ENCODE measurements at places on chromosomes 2 and 18.
A peak's percentile ranks its signal among the peaks of the same experiment; 100 is the strongest.

GRCh38 chr2:2238726-2239269 lies 92.3 kb downstream of the MYT1L start:
- no peak for DNase-seq

GRCh38 chr2:109400102-109400501 lies 213.7 kb downstream of the SEPTIN10 start:
- no peak for DNase-seq

- no peak for DNase-seq
Measured at GRCh38 chr2:173008786-173009185, 66.9 kb upstream of the MAP3K20 start.

GRCh38 chr18:68992719-68993482 lies 195.0 kb downstream of the CCDC102B start:
- DNase-seq, result no peak

DNA sequence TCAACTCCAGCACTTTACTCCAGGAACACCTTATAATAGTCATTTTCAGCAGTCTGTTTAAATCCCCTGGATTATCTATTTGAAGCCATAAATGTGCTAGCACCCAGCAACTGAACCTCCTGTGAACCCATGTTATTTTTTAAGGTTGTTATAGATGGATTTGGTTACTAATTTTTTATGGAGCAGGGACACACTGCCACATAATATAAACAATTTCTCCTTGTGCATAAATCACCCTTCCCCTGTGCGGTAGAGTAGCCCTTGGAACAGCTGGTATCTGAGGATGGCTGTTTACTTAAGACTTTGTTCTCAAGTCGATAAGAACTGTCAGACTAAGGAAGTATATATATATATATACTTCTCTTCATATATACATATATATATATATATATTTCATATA lies 367.4 kb downstream of the EPHA4 start:
- DNase-seq, result no peak

DNA sequence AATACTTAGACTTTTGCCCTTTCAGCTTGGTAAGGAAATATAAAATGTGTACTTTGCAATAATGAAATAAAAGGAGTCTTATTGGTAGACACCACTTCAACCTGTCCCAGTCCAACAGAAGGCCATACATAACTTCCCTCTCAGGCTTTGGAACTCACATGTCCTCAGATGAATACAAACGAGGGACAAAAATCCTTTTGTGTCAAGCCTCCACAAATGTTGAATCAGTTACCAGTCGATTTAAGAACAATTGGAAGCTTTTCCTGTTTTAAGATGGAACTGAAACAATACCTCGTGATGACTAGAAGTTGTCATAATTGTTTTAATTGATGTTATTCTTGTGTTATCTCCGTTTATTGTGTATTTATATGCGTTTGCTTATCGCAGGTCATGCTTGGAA lies 385.1 kb upstream of the POU3F3 start:
- DNase-seq, result no peak

DNA sequence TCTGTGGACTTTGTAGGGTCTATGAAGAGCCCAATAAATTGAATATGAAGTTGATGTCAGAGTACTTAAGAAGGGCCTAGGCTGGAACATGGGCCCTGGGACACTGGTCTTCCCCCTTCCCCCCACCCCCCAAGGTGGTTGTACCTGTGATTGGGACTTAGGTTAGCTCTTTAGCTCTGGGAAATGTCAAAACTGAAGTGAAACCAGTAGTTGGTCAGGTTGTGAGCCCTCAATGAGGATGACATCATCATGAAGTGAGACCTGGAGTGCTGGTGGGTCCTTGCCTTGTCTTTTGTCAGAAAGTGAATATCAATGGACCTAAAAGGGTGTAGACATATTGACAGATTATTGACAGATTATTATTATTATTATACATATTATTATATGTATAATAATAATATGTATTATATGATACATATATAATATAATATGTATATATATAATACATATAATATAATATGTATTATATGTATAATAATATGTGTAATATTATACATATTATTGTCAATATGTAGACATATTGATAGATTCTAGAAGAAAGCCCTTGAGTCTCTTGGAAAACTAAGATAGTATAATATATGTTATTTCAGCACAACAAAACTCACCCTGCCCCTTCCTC lies 5.4 kb downstream of the MARS2 start:
- no peak for DNase-seq

DNA sequence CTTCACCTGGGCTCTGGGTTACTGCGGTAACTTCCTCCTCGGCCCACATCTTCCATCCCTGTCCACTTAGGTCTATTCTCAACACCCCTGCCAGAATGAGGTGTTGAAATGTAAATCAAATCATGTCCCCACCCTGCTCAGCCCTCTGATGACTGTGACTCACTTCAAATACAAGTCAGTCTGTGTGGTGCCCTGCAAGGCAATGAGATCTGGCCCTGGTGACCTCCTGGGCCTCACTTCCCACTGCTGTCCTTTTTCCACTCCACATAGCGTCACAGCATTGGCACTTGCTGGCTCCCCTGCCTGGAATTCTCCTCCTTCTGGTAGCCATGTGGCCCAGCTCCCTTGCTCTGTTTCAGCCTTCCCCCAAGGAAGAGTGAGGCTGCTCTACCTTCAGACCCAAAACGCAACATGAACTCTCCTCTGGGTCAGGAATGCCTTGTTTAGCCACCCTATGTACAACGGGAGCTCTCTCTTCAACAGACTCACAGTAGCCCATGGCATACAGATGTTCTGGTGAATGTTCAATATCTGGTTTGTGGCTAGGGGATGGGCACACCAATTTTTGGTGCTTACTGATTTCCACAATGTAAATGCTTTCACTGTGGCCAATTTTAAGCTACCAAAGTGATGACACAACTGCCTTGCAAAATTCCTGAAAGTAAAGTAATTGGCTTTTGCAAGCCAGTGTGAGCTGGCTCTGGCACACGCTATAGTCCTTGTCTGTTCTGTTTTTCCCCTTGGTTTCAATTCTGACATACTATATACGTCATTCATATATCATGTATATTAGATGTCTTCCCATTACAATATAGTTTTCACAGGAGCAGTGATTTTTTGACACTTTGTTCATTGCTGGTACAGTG lies 550.3 kb upstream of the HS6ST1 start:
- no peak for DNase-seq

DNA sequence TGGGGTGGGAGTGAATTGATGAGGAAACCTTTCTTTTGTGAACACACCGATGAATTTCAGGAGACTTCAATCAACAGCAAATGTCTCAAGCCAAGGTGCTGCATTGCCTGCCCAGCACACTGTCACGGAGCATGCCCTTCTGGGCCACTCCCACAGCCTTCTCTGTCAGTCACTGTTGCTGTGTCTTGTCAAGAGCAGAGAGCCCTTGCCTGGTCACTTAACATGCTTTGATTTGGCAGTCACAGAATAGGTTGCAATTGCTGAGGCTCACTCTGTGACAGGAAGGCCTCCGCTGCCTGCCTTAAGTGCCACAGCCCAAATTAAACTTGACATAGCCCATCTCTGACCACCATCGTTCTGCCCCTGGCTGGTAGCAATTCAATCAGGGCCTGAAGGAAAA lies 225.4 kb downstream of the PID1 start:
- DNase-seq, result no peak

GRCh38 chr2:16279201-16279570 lies 338.8 kb downstream of the MYCN start:
- DNase-seq, result no peak

DNA sequence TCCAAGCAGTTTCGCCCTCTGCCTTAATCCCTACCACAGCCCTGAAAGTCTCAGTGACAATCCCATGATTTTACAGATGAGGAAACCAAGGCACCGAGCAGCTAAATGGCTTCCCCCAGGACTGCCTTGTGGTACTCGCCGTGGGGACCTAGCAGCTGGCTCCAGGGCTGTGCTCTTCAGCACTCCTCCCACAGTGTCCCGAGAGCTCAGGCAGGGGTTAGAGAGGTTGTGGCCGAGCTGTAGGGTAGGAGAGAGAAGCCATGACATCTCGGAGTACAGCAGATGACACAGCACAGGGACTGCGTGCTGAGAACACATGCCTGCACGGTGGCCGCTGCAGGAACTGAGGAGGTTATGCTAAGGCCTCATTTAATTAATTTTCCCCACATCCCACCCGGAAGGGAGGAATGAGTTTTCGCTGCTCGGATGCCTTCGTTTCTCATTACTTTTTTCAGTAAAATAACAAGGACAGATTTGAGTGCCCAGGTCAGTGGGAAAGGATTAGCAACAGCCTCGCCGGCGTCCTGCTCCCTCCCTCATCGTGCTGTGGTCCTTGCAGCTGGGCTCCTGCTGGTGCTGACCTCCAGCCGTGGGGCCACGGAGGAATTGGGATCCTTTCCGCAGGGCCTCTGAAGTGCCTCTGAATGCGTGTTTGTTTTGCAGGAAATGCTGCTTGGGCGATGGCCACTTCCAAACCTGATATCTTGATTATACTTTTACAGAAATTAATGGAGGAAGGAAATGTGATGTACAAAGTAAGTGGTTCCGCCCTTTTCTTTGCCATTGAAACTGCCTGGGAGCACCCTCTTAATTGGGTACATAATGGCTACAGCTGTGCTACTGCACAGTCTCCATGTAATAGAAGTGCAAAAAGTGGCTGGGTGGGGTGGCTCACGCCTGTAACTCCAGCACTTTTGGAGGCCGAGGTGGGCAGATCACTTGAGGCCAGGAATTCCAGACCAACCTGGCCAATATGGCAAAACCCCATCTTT lies 61.2 kb downstream of the WDSUB1 start:
- DNase-seq, result no peak

DNA sequence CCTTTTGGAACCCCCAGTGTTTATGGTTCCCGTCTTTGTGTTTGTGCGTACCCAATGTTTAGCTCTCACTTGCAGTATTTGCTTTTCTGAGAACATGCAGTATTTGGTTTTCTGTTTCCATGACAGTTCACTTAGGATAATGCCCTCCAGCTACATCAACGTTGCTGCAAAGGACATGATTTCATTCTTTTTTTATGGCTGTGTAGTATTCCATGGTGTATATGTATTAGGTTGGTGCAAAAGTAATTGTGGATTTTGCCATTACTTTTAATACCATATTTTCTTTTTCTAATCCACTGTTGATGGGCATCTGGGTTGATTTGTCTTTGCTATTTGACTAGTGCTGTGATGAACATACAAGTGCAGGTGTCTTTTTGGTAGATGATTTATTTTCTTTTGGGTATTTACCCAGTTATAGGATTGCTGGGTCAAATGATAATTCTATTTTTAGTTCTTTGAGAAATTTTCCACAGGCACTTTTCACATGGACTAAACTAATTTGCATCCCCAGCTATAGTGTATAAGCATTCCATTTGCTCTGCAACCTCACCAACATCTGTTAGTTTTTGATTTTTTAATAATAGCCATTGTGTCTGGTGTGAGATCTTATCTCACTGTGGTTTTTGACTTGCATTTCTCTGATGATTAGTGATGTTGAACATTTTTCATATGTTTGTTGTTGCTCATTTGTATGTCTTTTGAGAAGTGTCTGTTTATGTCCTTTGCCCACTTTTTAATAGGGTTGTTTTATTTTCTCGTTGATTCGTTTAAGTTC lies 63.6 kb downstream of the CERS6 start:
- DNase-seq, result no peak

DNA sequence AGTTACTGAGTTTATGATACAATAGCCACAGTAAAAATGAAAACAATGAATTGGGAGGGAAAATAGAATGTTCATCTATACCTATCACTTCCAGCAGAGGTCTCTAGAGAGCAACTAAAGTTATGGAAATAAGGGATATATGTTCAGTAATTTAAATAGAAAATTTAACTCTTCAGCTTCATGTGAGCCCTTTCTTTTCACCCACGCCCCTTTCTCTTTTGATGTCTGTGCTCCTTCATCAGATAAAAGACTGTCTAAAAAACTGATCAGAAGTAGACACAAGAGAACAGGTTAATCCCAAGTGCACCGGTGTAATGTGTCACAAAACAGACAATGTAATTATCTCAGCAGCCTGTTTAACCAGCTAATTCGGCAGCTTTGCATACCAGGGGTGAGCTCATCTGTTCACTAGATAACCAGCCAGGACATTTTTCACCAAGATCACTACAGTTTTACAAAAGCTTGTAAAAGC lies 238.5 kb upstream of the ERBB4 start:
- no peak for DNase-seq

DNA sequence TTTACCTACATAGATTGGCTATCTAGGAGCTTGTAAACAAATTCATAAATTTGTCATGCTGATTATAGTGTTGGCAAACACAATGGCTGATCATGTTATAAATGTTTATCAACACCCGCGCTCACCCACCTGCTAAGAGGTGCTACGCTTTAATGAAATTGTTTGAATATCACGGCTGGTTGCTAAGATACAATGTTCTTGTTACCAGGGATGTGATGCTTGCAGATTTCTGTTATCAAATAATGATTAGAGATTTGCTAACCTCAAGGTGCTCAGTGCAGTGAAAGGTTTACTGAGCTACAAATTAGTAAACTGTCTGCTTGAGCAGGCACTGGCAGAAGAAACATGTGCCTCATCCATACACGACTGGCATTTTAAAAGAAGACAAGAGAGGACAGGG lies 160.0 kb upstream of the ZEB2 start:
- DNase-seq, result no peak

DNA sequence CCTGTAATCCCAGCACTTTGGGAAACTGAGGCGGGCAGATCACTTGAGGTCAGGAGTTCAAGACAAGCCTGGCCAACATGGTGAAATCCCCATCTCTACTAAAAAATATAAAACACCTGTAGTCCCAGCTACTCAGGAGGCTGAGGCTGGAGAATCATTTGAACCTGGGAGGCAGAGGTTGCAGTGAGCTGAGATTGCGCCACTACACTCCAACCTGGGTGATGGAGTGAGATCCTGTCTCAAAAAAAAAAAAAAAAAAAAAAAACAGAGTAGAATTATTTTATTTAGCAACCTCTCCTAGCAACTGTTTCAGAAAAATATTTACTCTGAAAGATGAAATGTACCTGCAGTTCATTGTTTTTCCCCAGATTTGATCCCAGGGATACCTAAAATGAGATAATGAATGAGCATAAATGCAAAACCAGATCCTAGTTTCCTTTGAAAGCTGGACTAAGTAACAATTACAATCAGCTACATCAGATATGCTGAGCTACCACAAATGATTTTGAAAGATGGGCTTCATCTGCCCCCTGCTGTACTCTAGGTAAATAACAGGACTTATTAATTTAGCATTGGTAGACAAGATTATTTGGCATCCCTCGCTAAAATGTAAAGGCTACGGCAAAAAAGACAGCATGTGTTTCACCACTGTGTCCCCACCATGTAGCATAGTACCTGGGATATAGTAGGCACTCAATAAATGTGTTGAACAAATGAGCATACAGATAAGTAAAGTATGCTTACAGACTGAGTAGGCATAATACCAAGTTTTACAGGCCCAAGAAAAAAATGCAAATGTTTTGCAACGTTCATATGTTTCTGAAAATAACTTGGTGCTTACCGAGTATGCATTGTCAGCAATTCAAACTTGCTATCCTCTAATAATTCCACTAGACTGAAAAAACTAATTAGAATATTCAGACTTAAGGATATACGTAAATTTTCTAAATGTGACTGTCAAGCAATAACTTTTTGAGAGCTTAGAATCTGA lies 102.5 kb downstream of the ATL2 start:
- peak; percentile 57 for DNase-seq

- DNase-seq, result no peak
Measured at GRCh38 chr2:231034291-231034882, 2.9 kb upstream of the C2orf72 start.

Data from femur (tissue), 1 donor.